ENCODE measurements at places on chromosomes 7 and 10. TPM values are rescaled to one million over a fixed set of nuclear protein-coding genes. Genes with fewer than 3 reads are reported as not detected.

Gene SEMA3D
- total RNA-seq, result 0.68 TPM

Gene AKR1E2
- total RNA-seq, result 16.3 TPM

- DNase-seq, result no peak
These were observed 1.5 kb downstream of the DNA2 start for GRCh38 chr10:68470300-68470699.

DNA sequence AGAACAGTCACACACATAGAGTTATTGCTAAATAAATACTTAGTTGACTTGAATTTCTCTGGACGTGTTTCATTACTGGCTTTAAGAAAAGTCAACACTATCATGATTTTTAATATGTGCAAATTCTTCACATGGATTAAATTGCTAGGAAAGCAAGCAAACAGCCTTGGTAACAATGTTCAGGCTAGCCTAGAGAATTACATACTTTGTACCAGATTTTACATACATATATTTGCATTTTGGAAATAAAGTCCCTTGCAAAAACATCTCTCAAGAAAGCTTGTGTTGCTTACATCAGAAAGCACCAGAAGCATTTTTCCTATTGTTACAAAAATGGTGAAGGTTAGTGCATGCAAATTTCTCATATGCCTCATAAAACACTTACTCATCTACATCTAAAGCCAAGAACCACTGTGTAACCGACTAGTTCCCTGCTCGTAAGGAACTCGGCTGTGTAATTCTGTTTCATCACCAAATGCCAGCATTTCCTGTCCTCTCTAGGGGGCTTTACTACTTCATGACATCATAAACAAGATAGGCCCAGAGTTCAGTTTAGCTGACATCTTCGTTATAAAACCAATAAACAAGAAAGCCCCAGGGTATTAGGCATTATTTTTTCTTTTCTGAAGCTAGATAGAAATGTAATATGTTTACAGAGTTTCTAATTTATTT lies 87.8 kb downstream of the CFAP58 start:
- DNase-seq, result no peak

DNA sequence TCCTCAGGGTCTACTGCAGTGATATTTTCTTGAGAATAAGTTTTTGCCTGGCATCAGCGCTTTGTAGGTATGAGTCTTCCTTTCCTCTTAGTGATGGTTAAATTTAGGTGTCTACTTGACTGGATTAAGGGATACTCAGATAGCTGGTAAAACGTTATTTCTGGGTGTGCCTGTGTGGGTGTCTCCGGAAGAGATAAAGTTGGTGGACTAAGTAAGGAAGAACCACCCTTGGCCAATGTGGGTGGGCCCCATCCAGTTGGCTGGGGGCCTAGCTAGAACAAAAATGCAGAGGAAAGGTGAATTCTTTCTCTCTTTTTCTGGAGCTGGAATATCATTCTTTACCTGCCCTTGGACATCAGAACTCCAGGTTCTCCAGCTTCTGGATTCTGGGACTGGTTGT lies 138.8 kb downstream of the ADCYAP1R1 start:
- no peak for DNase-seq

GRCh38 chr7:129568240-129568639 lies 43.3 kb upstream of the NRF1 start:
- DNase-seq, result no peak

DNA sequence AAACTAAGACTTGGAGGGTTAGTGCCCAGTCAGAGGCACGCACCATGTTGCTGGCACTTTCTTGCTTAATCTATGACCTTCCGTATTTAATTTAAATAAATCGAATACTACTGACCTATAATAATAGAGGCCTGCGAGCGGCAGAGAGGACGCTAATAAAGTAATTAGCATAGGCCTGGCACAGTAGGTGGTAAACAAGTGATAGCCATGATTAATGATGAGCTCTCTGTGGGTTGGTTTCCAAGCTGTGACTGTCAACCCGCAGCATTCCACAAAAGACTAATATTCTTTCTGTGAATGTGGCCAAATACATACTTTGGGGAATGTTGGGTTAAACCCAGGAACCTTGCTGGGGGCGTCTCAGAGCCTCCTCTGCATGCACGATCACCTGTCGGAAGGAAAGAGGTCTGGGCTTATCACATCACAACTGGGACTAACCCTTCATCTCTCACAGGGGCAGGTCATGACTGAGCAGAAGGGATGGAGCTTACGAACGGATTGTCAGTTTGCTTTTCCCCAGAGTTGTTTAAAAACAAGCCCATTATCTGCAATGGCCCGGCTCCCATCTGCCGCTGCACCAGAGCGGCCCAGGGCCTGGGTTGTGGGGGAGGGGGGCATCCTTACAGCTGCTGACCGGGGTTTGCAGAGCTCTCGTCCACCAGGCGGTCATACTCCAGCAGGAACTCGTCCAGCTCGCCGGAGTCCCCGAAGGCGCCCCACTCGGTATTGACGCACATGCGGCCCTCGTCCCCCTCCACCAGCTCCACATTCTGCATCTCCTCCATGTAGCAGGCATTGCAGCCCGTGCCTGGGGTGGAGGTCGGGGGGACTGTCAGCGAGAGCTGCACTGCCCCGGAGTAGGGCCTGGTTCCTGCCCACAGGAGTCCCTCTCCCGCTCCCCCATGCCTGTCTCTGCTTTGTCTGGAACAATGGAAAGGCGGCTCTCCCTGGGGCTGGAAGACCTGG lies 6.2 kb upstream of the MYL7 start:
- no peak for DNase-seq

DNA sequence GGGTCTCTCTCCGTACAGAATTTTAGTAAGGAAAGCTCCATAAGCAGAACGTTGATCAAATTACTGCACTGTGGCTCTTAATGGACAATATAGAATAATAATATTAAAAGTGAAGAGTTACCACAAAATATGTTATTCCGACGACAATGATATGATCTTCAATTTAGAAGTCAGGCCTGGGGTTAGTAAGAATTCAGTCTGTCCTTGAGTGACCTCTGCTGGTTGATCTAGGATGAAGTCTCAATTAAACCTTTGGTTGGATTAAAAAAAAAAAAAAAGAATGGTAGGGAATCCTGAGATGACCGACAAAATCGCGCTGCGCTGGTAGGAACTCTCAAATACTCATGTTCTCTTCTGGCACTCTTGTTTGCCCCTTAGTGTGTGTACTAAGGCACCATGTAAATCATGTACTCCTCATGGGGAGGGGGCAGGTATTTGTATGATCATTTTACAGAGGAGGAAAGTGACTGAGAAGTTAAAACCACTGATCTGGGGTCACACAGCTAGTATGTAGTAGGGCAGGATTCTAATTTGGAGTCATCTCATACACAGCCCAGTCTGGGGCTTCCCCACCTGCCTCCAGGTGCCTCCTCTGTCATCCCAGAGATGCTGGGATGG lies 161.3 kb upstream of the NPVF start:
- DNase-seq, result peak; percentile 34

DNA sequence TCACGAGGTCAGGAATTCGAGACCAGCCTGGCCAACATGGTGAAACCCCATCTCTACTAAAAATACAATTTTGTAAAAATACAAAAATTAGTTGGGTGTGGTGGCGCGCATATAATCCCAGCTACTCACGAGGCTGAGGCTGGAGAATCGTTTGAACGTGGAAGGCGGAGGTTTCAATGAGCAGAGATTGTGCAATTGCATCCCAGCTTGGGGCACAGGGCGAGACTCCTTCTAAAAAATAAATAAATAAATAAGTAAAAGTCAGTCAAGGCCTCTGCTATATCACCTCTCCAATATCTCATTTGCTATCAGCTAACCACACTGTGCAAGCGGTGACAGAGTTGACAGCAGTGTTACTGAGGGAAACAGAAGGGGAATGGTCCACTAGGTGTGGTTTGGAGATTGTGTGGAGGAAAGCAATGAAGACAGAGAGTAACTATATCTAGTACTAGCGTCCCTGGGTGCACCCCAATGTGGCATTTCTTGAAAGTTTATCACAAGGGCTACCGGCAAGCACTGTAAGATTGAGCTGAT lies 20.9 kb upstream of the NFE2L3 start:
- no peak for DNase-seq

GRCh38 chr10:92024700-92025099 lies 101.1 kb downstream of the BTAF1 start:
- no peak for DNase-seq

GRCh38 chr7:121076350-121077164 lies 88.0 kb downstream of the CPED1 start:
- no peak for DNase-seq

GRCh38 chr7:55246171-55246570 lies 119.0 kb upstream of the LANCL2 start:
- DNase-seq, result no peak

DNA sequence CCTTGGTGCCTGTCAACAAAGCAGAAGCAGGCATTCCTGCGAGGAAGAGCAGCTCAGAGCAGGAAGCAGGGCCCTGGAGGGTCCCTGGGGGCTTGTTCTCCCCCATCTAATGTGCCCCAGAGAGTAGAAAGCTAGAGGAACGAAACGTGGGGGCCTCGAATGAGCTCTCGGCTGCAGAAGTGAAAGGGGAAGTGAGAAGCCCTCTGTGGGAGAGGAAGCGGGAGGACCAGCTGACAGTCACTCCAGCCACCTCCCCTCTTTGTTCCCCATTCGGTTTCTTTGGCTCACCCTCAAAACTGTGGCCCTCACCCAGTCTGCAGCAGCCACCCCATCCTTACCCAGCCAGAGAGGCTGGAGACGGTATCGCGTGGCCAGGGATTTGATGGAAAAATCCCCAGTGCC lies 25.0 kb downstream of the C10orf105 start:
- no peak for DNase-seq

DNA sequence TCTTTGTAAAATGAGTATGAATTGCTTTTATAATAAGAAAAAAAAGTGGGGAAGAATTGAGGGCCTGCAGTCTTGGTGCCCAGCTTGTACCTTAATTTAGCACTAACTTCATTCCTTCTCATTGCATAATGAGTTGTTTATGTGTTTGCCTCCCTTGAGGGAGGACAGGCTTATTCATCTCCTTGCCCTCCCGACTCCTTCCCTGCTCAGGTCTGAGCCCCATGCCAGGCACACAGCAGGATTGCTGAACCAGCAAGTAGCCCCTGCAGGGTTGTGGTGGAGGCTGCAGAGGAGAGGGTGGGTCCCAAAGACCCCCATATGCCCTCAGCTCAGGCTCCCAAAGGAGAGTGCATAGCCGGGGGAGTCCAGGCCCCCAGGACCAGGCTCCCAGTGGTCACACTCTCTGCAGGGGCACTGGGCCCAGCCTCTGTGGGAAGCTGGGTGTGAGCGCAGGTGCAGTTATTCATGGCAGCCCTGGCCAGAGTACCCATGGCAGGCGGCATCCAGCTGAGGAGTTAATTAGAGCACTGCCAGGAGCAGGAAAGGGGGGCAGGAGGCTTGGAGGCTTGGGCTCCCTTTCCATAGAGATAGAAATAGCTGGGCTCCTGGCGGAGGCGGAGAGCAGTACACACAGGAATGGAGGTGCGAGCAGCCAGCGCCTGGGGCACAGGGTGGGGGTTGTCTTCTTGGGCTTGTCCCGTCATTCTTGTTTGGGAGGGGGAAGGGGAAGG lies 28.2 kb upstream of the GOLGA7B start:
- DNase-seq, result no peak

GRCh38 chr10:48602401-48603135 lies 2.3 kb downstream of the ARHGAP22 start:
- DNase-seq, result no peak

All from glomerular endothelial cell (primary cell).